Thoracic aorta (tissue), 2 donors: ENCODE measurements at places on chromosomes 7 and 10. TPM values are rescaled to one million over a fixed set of nuclear protein-coding genes. Genes with fewer than 3 reads are reported as not detected.
A peak's percentile ranks its signal among the peaks of the same experiment; 100 is the strongest.

GRCh38 chr10:97046456-97047082, 139.2 kb downstream of the SLIT1 start:
- H3K36me3 ChIP-seq: no peaks in the 10 kb centered on the region
- DNase-seq: no peak

DNA sequence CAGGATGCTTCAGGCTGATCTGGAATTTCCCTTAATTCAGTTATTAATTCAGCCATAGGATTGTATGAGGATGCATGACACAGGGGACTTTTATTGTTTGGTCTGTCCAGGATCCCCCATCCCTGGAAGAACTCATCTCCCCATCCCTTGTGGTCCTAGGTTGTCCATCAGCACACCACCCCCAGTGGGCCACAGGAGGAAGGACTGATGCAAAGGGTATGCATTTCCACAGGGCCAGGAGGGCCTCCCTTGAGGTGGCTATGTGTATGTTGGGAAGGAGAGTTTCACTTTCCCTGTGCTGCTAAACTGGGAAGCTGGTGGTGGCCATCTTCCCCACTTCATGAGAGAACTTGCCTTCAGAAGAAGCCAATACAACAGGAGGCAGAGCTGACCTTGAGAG, 44.6 kb upstream of the GRB10 start:
- no peak for DNase-seq
- H3K4me1 ChIP-seq: no peaks in the 10 kb centered on the region
- H3K4me3 ChIP-seq: no peak overlapping the region
- no peaks in the 10 kb centered on the region for H3K36me3 ChIP-seq
- no peaks in the 10 kb centered on the region for H3K27me3 ChIP-seq
- no peak overlapping the region for H3K27ac ChIP-seq

DNA sequence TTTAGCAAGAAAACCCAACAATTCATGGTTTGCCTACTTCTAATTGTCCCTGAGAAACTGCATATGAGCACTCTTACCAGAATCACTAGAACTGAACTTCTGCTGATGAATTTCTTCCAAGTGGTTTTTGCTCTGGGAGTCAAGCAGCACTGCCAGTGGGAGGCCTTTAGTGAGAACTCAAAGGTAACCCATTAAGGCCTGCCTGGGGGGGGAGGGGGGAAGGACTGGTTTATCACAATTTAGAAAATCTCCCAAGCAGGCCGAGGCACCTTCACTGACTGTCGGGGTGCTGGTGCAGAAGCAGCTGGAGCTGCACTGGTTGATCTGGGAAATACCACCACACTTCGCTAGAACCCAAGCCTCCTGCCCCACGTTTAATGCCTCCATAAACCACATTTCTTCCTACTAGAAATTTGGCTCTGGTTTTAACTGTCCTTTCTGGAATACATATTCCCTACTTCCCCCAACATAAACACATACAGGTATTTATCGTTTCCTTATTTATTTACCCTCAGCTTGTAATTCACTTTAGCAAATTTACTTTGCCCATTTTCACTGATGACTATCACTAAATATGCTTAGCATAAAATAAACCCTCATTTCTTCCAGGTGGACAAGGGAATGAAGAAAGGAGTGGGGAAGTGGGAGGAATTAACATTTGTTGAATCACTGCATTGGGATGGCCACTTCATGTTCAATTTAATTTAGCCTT, 14.2 kb downstream of the ANK3 start:
- H3K4me3 ChIP-seq: no peak overlapping the region
- no peak overlapping the region for H3K27ac ChIP-seq
- H3K36me3 ChIP-seq: no peaks in the 10 kb centered on the region
- no peak for DNase-seq
- H3K27me3 ChIP-seq: no peaks in the 10 kb centered on the region

DNA sequence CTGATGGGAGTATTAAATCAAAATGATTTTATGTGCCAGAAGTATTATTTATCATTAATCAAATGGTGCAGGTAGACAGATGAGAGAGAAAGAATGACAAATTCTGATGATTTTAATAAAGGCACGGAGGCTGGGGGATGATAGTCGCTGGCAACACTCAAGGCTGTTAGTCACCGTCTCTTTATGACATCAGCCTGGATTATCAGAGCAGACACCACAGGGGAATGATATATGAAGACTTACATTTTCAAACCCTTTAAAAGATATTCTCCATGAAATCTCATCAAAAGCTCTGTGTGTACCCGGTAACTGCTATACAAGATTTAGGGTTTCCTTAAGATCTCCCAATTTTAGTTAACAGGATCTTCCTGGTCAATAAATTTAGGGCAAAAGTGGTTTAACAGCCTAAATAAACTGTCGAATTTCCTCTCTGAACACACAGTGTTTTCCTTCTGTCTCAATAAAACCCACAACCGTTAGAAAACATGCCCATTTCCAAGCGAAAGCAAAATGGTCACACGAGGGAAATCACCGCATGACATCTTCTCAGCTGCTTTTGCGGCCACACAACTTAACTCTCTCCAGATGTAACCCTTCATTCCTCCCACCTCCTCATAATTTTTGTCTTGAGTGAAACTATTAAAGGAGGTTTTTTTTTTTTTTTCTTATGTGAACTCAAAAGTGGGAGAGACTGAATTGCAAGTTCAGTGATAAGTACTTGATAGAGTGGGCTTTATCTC, 133.2 kb upstream of the FAM171A1 start:
- peak overlapping the region; percentile 61 for H3K4me3 ChIP-seq
- H3K27ac ChIP-seq: peak overlapping the region; percentile 33
- H3K27me3 ChIP-seq: no peaks in the 10 kb centered on the region
- H3K36me3 ChIP-seq: no peaks in the 10 kb centered on the region

- H3K36me3 ChIP-seq: no peaks in the 10 kb centered on the region
- DNase-seq: no peak
- no peak overlapping the region for H3K27ac ChIP-seq
- H3K4me1 ChIP-seq: peaks cover 30% of the 10 kb centered on the region
- no peaks in the 10 kb centered on the region for H3K27me3 ChIP-seq
Observed at GRCh38 chr10:27794157-27794556, 48.5 kb upstream of the MKX start.

- peak overlapping the region; percentile 34 for H3K4me3 ChIP-seq
- H3K36me3 ChIP-seq: no peaks in the 10 kb centered on the region
- no peak for DNase-seq
- no peak overlapping the region for H3K27ac ChIP-seq
Observed at GRCh38 chr10:80468002-80468401, 13.9 kb downstream of the TSPAN14 start.

GRCh38 chr10:74977072-74977471, 134.4 kb upstream of the SAMD8 start:
- H3K4me3 ChIP-seq: no peak overlapping the region
- H3K27ac ChIP-seq: no peak overlapping the region
- no peaks in the 10 kb centered on the region for H3K27me3 ChIP-seq
- DNase-seq: no peak
- H3K36me3 ChIP-seq: peaks cover under 1% of the 10 kb centered on the region
- peaks cover 2% of the 10 kb centered on the region for H3K4me1 ChIP-seq

GRCh38 chr7:28558236-28558635, 145.9 kb downstream of the CREB5 start:
- no peak overlapping the region for H3K4me3 ChIP-seq
- no peaks in the 10 kb centered on the region for H3K36me3 ChIP-seq
- DNase-seq: no peak
- no peaks in the 10 kb centered on the region for H3K4me1 ChIP-seq
- H3K27ac ChIP-seq: no peak overlapping the region
- no peaks in the 10 kb centered on the region for H3K27me3 ChIP-seq

DNA sequence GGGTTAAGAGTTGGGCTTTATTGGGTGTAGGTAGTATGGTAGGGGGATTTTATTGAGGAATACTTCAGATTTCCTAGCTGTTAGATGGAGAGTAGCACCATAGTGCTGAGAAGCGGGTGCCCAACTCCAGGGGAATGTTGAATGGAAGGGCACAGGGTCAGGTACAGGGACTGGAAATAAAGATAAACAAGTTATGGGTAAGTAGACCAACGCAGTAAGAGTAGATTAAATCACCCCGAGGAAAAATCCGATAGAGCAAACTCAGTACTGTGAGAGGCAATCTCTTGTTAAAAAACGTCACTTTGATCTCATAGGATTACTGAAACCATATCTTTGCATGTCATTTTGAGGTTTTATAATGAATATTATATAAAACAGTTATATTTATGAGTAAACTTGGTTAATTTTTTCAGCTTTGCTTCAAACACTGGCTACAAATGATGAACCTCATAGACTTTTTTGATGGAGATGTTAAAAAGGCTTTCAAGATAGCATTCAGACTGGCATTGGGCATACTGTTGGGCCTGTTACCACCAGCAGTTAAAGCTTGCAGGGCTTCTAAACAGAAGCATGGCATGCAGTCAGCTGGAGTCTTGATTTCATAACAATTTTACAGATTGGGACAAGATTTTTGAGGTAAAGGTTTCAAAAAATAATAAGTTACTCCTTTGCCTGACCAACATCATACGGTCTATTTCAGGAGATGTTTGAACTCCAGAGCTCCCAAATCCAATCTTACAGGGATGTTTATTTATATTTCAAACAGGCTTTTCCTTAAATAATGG, 7.1 kb downstream of the AHR start:
- H3K4me3 ChIP-seq: peak overlapping the region; percentile 4
- no peaks in the 10 kb centered on the region for H3K36me3 ChIP-seq
- H3K4me1 ChIP-seq: peaks cover 56% of the 10 kb centered on the region
- no peaks in the 10 kb centered on the region for H3K27me3 ChIP-seq
- no peak for DNase-seq
- H3K27ac ChIP-seq: no peak overlapping the region

GRCh38 chr7:87359366-87359765, 13.9 kb downstream of the CROT start:
- H3K4me3 ChIP-seq: no peak overlapping the region
- DNase-seq: no peak
- H3K4me1 ChIP-seq: no peaks in the 10 kb centered on the region
- no peak overlapping the region for H3K27ac ChIP-seq
- H3K36me3 ChIP-seq: peaks cover 9% of the 10 kb centered on the region

GRCh38 chr10:119713744-119714483, 11.9 kb upstream of the INPP5F start:
- H3K36me3 ChIP-seq: no peaks in the 10 kb centered on the region
- no peaks in the 10 kb centered on the region for H3K4me1 ChIP-seq
- DNase-seq: no peak
- no peaks in the 10 kb centered on the region for H3K27me3 ChIP-seq
- no peak overlapping the region for H3K4me3 ChIP-seq

- H3K36me3 ChIP-seq: no peaks in the 10 kb centered on the region
- H3K4me1 ChIP-seq: peaks cover 37% of the 10 kb centered on the region
- DNase-seq: no peak
- peak overlapping the region; percentile 65 for H3K27ac ChIP-seq
- H3K4me3 ChIP-seq: peak overlapping the region; percentile 22
Observed at GRCh38 chr7:24476227-24476626, 97.0 kb upstream of the PALS2 start.

GRCh38 chr7:82210416-82211184, 233.0 kb downstream of the CACNA2D1 start:
- H3K4me3 ChIP-seq: no peak overlapping the region
- no peaks in the 10 kb centered on the region for H3K27me3 ChIP-seq

GRCh38 chr10:63722537-63722936, 201.3 kb downstream of the REEP3 start:
- H3K4me3 ChIP-seq: peak overlapping the region; percentile 29
- H3K36me3 ChIP-seq: no peaks in the 10 kb centered on the region
- no peaks in the 10 kb centered on the region for H3K27me3 ChIP-seq
- peaks cover 20% of the 10 kb centered on the region for H3K4me1 ChIP-seq
- peak; percentile 50 for DNase-seq

- H3K27ac ChIP-seq: no peak overlapping the region
- DNase-seq: no peak
- no peaks in the 10 kb centered on the region for H3K27me3 ChIP-seq
- no peak overlapping the region for H3K4me3 ChIP-seq
- H3K36me3 ChIP-seq: no peaks in the 10 kb centered on the region
- no peaks in the 10 kb centered on the region for H3K4me1 ChIP-seq
Observed at GRCh38 chr7:69868921-69869320, 270.6 kb downstream of the AUTS2 start.

DNA sequence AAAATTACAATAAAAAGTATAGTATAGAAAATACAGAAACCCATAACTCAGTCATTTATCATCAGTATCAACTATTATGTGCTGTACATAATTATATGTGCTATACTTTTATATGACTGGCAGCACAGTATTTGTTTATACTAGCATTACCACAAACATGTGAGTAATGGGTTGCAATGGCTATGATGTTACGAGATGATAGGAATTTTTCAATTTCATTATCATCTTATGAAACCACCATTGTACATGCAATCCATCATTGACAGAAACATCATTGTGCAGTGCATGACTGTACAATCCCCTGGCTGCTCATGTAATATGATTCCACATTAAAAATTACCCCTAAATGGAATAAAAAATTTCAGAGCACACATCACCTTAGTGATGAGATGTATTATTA, 55.7 kb upstream of the TMEM229A start:
- no peak overlapping the region for H3K4me3 ChIP-seq
- H3K4me1 ChIP-seq: peaks cover 18% of the 10 kb centered on the region
- no peaks in the 10 kb centered on the region for H3K36me3 ChIP-seq
- no peaks in the 10 kb centered on the region for H3K27me3 ChIP-seq

GRCh38 chr10:43867667-43868565, 219.2 kb upstream of the ZNF32 start:
- no peaks in the 10 kb centered on the region for H3K36me3 ChIP-seq
- H3K27me3 ChIP-seq: no peaks in the 10 kb centered on the region
- H3K4me1 ChIP-seq: peaks cover 22% of the 10 kb centered on the region
- no peak overlapping the region for H3K27ac ChIP-seq
- no peak for DNase-seq

GRCh38 chr7:50957855-50958254, 175.2 kb upstream of the GRB10 start:
- H3K4me1 ChIP-seq: peaks cover 13% of the 10 kb centered on the region
- H3K36me3 ChIP-seq: no peaks in the 10 kb centered on the region
- no peak for DNase-seq
- H3K27me3 ChIP-seq: no peaks in the 10 kb centered on the region
- no peak overlapping the region for H3K27ac ChIP-seq
- H3K4me3 ChIP-seq: no peak overlapping the region

GRCh38 chr7:101781439-101781838, 36.0 kb upstream of the CUX1 start:
- no peak overlapping the region for H3K4me3 ChIP-seq
- H3K4me1 ChIP-seq: no peaks in the 10 kb centered on the region
- no peaks in the 10 kb centered on the region for H3K36me3 ChIP-seq
- no peak overlapping the region for H3K27ac ChIP-seq

GRCh38 chr10:49614242-49615198, 683 bp downstream of the CHAT start:
- DNase-seq: no peak
- peaks cover 9% of the 10 kb centered on the region for H3K4me1 ChIP-seq
- H3K27ac ChIP-seq: no peak overlapping the region
- no peaks in the 10 kb centered on the region for H3K36me3 ChIP-seq

Gene LIPK
- total RNA-seq: not detected

Gene GRID1
- 0.85 TPM for total RNA-seq

Gene ADD3
- total RNA-seq: 91.1 TPM

Gene TMEM26
- total RNA-seq: 0.27 TPM

Gene GRM3
- total RNA-seq: not detected

Gene VIPR2
- total RNA-seq: 29.5 TPM

Gene NT5C2
- 105 TPM for total RNA-seq

Gene NUTM2D
- 2.0 TPM for total RNA-seq

Gene CCDC172
- total RNA-seq: not detected

Gene PLCE1
- 28.3 TPM for total RNA-seq

Gene VAX1
- not detected for total RNA-seq

Gene FFAR4
- not detected for total RNA-seq
